ENCODE measurements at places on chromosomes 16 and 17.
A peak's percentile ranks its signal among the peaks of the same experiment; 100 is the strongest.

DNA sequence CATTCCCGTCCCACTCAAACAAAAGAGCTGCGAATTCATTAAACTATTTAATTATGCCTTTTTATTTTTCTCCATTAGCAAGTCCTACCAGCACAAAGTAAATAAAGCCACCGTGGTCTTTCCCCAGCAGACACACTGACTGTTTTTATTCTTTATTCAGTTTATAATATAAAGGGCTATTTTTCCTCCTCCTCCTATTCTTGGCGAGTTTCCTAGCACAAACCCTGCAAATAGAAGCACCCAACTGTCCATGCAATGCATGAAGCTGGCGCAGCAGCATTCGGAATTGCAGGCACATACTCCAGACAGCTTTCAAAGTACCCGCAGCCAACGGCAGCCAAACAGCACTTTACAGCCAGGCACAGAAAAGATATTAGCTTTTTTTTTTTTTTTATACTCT, 583.4 kb upstream of the PSMD7 start:
- DNase-seq, result peak; percentile 28

- DNase-seq, result no peak
Measured at GRCh38 chr16:78524066-78524595, 424.7 kb downstream of the WWOX start.

GRCh38 chr17:69228576-69228975, at the start of gene ABCA10:
ABCA10 (minus strand) TSS chr17:69228824; CDS start chr17:69225358, 3,466 bp downstream.
- DNase-seq, result no peak

GRCh38 chr17:42362245-42362961, 25.8 kb downstream of the STAT3 start:
- no peak for DNase-seq

- no peak for DNase-seq
Measured at GRCh38 chr17:41467561-41467960, 375 bp upstream of the KRT32 start.

GRCh38 chr17:31413874-31414549, 22.5 kb downstream of the RAB11FIP4 start:
- no peak for DNase-seq

GRCh38 chr16:2470603-2471015, 488 bp upstream of the NTN3 start:
- DNase-seq, result peak; percentile 33

DNA sequence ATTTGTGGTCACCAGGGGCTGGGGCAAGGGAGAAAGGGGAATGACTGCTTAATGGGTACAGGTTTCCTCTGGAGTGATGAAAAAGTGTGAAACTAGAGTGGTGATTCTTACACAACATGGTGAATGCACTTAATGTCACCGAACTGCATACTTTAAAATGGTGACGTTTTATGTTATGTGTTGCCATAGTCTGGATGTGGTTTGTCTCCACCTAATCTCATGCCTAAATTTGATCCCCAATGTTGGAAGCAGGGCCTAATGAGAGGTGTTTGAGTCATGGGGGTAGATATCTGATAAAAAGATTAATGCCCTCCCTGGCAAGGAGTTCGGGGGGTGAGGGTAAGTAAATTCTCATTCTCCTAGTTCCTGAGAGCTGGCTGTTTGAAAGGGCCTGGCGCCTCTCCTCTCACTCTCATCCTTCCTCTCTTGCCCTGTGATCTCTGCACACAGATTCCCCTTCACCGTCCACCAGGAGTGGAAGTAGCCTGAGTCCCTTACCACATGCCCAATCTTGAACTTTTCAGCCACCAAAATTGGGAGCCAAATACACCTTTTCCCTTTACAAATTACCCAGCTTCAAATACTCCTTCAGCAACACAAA, 15.3 kb downstream of the XPO6 start:
- no peak for DNase-seq

- no peak for DNase-seq
Measured at GRCh38 chr17:16040710-16041251, 41.2 kb downstream of the TTC19 start.

GRCh38 chr16:72517154-72517553, 345.2 kb upstream of the PMFBP1 start:
- no peak for DNase-seq

DNA sequence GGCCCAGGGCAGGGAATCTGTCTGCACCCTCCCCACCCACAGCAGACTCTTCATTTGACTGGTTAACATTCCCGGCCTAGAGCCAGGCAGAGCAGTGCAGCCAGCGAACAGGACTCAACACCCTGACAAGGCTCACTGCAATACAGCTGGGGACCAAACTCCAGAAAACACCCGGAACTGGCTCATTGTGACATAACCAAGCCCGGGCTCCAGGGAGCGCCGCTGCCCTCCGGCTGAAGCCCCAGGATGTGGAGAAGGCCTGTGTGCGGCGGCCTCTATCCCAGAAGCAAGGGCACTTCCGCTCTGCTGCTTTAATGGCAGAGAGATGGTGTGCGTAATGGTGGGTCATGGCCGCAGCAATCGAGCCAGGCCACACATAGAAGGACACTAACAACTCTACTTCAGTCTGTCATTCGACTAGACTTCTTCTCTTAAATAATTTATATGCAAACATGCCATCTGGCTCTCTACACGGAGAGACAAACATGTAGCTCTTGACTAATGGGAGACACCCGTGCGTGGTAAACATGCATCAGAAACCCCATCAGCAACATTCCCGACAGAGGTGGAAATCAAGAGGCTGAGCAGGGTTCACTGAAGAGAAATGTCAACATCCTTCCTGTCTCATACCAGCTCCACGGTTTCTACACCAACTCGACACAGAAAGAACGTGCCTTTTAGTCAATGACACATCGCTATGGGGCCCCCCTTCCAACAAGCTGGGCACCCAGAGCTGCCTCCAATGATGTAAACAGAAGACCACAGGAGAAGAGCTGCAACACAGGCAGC, 18.0 kb downstream of the KLHDC4 start:
- DNase-seq, result no peak

DNA sequence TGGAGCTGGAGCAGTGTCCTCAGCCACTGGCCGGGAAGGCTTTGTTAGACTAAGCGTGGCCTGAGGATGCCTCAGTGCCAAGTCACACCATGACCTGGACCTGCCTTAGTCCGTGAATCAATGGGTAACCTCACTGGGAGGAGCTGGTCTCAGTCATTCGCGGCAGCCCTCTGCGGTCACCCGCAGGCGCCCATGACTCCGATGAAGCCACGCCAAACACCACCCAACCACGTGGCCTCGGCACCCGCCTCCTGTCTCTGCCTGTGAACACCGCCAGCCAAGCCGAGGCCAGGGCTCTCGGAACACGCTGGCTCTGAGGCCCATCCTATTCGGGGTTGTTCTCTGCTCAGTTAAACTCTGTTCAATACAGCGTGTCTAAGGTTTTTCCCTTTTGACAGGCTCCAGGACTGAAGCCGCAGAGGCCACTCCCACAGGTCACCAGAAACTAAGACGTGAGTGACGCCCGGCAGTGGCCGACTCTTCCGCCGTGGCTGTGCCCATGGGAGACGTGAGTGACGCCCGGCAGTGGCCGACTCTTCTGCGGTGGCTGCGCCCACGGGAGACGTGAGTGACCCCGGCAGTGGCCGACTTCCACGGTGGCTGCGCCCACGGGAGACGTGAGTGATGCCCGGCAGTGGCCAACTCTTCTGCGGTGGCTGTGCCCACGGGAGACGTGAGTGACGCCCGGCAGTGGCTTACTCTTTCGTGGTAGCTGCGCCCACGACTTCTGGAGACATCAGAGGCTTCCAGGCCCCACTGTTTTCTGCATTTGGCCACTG, 16.8 kb upstream of the PABPN1L start:
- DNase-seq, result no peak

GRCh38 chr17:29571883-29572681, 3.6 kb downstream of the TP53I13 start:
- no peak for DNase-seq

GRCh38 chr16:67084345-67085028, 25.3 kb upstream of the PHAF1 start:
- DNase-seq, result no peak

DNA sequence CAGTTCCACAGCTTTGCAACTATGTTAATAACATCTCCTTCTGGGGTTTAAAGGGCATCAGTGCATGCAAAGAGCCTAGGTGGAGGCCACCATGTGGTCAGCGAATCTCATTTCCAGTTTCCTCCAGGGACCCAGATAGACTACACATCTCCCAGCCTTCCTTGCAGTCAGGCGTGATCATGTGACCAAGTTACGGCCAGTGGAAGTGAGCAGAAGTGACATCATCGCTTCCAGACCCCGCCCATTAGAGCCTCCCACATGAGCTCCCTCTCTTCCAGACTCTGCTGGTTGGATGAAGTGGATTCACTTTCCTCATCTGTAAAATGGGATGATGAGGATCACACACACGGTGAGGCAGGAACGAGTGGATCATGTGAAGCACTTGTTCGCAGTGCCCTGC, 27.4 kb upstream of the KDM8 start:
- no peak for DNase-seq

Measured in NCI-H1694 (cell line).